ENCODE measurements at places on chromosomes 7 and 10. TPM values are rescaled to one million over a fixed set of nuclear protein-coding genes. Genes with fewer than 3 reads are reported as not detected.

GRCh38 chr7:99021941-99022560, 121.9 kb downstream of the SMURF1 start:
- H3K4me3 ChIP-seq, result no peak overlapping the region
- no peaks in the 10 kb centered on the region for H3K27me3 ChIP-seq
- H3K36me3 ChIP-seq, result peaks cover 27% of the 10 kb centered on the region
- no peak overlapping the region for H3K27ac ChIP-seq
- no peak for DNase-seq

GRCh38 chr7:25885057-25885576, 266.9 kb upstream of the NFE2L3 start:
- peaks cover 19% of the 10 kb centered on the region for H3K27me3 ChIP-seq
- no peak overlapping the region for H3K27ac ChIP-seq
- DNase-seq, result no peak
- H3K4me1 ChIP-seq, result no peaks in the 10 kb centered on the region

DNA sequence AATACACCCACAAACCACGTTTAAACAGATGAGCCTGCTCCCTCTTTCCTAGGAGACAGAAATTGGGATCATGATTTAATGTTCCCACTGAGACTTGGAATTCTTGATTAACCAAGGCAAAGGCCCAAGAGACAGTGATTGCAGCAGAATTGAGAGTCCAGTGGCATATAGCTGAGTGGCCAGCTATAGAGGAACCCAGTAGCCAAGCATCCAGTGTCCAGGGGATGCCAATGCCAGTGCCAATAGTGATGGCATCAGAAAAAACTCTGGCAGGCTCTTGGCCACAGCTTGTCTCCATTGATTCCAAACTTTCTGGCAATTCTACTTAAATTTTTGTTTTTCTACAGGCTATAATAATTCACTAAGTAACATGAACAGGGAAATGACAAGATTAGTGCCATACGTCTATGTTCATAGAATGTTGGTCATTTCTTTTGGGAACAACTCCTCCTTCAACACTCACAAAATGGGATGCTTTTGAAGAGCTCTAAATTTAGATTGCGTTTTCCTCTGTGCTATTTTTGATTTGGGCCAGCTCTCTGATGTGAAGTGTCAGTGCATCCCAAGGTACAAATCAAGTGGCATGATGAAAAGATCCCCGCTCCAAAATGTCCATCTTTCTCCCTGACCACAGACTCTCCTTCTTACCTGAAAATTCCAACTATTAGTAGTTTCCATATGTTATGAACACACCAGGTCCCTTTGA, 83.1 kb upstream of the A1CF start:
- no peak for DNase-seq
- H3K27ac ChIP-seq, result no peak overlapping the region
- H3K4me1 ChIP-seq, result no peaks in the 10 kb centered on the region
- no peaks in the 10 kb centered on the region for H3K27me3 ChIP-seq

Gene BMPER
- total RNA-seq, result 1.3 TPM

DNA sequence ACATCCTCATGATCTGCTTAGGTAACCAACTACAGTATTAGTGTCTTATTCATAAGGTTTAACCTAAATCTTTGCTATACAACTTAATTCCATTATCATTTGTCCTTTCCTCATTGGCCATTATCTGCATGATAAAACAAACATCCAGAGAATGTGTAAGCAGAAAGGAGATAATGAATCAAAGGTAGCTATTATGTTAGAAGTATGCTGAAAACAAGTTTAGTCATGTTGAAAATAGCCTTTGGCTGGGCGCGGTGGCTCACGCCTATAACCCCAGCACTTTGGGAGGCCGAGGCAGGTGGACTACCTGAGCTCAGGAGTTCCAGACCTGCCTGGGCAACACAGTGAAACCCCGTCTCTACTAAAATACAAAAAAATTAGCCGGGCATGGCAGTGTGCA, 78.2 kb downstream of the NT5C2 start:
- no peak overlapping the region for H3K4me3 ChIP-seq
- no peaks in the 10 kb centered on the region for H3K27me3 ChIP-seq
- DNase-seq, result no peak
- peaks cover 17% of the 10 kb centered on the region for H3K4me1 ChIP-seq

Gene LRGUK
- total RNA-seq, result 0.05 TPM

Measured in SJSA1 (cell line).